ENCODE measurements at places on chromosomes 13 and 19.

DNA sequence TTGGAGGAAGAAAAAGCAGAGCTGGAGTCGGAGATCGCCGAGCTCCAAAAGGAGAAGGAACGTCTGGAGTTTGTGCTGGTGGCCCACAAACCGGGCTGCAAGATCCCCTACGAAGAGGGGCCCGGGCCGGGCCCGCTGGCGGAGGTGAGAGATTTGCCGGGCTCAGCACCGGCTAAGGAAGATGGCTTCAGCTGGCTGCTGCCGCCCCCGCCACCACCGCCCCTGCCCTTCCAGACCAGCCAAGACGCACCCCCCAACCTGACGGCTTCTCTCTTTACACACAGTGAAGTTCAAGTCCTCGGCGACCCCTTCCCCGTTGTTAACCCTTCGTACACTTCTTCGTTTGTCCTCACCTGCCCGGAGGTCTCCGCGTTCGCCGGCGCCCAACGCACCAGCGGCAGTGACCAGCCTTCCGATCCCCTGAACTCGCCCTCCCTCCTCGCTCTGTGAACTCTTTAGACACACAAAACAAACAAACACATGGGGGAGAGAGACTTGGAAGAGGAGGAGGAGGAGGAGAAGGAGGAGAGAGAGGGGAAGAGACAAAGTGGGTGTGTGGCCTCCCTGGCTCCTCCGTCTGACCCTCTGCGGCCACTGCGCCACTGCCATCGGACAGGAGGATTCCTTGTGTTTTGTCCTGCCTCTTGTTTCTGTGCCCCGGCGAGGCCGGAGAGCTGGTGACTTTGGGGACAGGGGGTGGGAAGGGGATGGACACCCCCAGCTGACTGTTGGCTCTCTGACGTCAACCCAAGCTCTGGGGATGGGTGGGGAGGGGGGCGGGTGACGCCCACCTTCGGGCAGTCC lies 5.0 kb downstream of the FOSB start:
- no peak for DNase-seq

DNA sequence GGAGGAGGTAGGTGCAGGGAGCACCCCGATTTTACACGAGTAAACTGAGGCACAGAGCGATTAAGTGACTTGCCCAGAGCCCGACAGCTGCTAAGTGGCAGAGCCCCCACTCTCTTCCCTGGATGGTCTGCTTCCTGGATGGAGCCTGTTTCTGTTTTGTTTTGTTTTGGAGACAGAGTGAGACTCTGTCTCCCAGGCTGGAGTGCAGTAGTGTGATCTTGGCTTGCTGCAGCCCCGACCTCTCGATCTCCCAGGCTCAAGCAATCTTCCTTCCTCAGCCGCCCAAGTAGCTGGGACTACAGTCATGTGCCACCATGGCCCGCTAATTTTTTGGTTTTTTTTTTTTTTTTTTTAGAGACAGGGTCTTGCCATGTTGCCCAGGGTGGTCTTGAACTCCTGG lies 17.3 kb downstream of the BICRA start:
- no peak for DNase-seq

DNA sequence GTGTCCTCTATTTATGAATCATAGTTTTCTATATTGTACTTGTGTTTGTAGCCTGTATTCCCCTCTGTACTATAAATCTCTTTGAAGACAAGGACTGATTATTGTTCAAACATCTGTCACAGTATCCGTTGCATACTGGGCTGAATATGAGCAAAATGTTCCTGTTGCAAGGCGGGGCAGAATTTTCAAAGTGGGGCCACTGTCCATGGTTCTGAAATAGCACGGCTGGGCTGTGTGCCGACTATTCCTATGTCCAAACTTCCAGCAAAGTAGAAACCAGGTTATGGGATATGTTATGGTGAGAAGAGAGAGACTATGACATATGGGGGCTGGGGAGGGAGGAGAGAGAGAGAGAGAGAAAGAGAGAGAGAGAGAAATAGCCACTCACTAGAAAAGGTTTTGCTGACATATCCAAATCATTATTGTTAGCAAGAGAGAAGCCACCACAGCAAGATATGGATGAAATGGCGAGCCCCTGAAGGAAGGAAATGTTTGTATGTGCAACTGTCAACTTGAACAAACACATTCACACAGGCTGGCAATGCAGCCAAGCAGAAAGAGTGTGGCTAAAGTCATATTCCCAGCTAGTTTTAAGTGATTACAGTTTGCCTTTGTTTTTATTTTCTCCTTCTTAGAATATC lies 107.0 kb upstream of the GPR12 start:
- DNase-seq = no peak

DNA sequence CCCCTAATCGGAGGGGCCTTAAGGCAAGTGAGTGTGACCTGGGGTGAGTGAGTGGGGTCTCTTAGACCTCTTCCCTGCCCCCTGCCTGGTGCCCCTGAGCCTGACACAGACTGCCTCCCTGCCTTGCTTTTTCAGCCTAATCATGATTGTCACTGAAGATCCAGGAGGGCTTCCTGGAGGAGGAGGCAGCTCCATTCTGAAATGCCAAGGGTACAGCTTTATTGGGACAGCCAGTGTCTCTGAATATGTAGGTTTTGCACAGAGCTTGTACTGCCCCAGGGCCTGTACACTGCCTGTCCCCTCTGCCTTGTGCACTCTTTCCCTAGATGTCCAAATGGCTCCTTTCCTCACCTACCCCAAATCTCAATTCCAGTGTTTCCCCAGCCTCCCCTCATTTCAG lies 26.1 kb upstream of the SEMA6B start:
- DNase-seq = no peak

DNA sequence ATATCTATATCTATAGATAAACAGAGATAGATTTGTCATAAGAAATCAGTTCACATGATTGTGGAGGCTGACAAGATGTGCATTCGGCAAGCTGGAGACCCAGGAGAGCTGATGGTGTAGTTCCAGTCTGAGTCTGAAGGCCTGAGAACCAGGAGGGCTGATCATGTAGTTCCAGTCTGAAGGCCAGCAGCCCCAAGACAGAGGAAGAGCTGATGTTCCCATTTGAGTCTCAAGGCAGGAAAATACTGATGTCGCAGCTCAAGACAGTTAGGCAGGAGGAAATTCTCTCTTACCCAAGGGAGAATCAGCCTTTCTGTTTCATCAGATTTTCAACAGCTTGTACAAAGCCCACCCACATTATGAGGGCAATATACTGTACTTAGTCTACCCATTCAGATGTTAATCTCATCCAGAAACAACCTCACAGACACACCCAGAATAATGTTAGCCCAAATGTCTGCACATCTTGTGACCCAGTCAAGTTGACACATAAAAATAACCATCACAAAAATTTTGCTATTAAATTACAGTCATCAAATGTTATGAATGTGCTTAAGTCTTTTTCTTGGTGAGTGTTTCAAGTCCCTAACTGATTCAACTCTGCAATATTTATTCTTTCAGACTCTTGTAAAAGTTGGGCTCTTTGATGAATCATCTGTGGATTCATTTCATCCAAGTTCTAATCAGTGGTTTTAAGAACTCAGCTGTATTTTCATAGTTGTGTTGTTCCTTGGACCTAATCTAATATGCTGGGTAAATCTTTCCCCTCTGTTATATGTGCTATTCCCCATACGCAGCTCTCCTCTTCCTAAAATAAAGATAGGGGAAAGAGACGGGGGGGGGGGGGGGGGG lies 22.7 kb upstream of the LRCH1 start:
- no peak for DNase-seq

DNA sequence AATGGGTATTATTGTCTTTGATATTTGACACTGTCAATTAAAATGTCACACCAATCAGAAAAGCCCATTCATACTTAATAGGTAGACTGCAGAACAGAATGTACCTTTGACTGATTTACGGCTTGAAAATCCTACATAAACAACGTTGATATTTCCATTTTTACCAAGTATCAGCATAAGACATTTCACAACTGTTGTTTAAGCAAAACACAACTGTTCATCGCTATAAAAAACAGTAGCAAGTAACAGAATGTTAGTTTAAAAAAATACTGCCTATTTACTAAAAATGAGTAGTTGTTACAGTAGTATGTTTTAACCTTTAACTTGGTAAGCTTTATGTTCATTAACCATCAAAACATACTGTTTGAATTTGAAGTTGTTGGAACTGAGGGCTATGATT lies 1096.6 kb downstream of the PCDH17 start:
- no peak for DNase-seq

GRCh38 chr19:47512183-47512947 lies 2.5 kb downstream of the NAPA start:
- DNase-seq = no peak

DNA sequence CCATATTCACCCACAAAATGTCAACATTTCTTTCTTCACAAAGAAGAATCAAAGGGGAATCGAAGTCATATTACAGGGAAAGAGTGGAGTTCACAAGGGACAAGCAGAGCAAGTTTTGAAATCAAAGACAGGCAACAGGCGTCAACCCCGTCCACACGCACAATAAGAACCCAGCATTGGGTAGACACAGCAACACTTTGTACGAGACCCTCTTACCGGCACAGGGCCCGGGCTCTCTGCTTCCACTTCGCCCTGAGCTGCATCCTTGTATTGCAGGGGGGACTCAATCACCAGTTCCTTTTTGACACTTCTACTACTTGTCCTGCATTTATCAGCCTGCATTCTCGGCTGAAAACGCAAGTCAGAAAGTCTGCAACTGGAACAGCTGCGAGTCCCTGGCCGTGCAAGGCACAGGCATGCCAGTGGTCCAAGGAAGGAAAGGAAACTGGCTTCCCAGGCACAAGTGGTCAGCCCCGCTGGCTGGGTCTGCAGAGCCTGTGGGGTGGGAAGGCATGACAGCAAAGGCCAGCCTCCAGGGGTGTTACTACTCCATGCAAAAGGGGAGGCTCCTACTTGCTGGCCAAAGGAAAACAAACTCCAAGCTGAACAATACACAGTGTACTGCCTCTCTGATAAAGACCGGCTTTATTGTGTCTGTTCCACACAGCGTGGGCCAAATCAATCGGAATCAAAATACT lies at the start of gene DOCK9:
Gene DOCK9, minus strand, starts transcription at position 497 of the 698 bp plus-strand sequence. Its CDS starts 155 bp downstream, at position 342.
- no peak for DNase-seq

DNA sequence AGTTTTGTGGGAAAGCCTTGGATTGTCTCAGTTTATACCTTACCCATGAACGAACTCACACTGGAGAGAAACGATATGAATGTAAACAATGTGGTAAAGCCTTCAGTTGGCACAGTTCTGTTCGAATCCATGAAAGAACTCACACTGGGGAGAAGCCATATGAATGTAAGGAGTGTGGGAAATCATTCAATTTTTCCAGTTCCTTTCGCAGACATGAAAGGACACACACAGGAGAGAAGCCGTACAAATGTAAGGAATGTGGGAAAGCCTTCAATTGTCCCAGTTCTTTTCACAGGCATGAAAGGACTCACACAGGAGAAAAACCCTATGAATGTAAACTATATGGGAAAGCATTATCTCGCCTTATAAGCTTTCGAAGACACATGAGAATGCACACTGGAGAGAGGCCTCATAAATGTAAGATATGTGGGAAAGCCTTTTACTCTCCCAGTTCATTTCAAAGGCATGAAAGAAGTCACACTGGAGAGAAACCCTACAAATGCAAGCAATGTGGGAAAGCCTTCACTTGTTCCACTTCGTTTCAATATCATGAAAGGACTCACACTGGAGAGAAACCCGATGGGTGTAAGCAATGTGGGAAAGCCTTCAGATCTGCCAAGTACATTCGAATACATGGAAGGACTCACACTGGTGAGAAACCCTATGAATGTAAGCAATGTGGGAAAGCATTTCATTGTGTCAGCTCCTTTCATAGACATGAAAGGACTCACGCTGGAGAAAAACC lies 7.5 kb upstream of the ZNF440 start:
- no peak for DNase-seq

DNA sequence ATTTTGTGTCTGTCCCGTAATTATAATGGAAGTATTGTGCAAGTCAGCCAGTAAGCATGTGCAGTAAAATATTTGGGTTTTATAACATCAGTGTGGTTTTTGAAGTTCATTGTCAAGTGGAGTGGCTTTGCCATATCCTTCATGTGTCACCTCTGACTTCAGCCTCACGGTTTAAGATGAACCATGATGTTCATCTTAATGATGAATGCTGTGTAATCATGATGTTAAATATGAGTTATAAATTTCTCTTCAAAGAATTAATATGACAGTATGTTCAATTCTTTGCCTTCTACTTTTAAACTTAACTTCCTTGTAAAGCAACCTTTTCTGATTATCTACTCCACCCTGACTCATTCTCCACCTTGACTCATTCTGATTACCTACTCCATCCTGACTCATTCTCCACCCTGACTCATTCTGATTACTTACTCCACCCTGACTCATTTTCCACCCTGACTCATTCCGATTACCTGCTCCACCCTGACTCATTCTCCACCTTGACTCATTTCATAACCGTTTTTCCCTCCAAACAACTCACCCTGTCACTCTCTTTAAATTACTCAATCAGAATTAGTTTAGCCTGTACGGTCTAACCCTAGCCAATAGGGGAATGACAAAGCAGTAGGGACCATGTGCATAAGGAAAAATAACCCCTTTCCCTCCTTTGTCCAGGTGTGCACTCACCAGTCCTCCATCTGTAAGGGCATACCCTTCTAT lies 50.3 kb upstream of the ANKRD10 start:
- no peak for DNase-seq

- no peak for DNase-seq
Measured at GRCh38 chr13:25415241-25415640, 43.5 kb downstream of the ATP8A2 start.

DNA sequence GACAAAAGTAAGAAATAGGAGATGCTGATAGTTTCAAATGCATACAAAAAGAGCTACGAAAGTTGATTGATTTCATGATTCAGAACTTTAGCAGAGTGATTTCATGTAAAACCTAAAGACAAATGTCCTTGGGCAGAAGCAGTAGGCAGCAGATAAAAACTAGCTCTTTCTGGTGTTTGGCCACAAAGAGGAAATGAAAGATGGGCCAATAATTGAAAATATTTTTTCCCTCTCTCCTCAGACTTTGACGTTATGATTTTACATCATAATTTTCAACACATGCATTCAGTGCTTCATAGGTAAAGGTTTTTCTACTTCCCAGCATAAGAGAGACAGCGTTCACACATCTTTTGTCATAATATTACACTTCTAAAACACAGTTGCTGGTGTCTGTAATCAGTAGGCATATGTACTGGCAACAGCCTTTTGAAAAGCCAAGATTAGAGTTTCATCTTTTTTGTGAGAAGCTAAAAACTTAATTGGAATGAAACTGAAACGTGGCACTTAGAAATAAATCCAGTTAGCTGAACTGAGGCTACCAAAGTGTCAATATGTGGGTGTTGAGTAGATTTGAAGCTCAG lies 9.3 kb downstream of the SCEL start:
- DNase-seq = no peak

GRCh38 chr13:101935828-101936227 lies 466.0 kb downstream of the FGF14 start:
- DNase-seq = no peak

GRCh38 chr19:5824751-5825150 lies 14.8 kb downstream of the FUT6 start:
- no peak for DNase-seq
